ENCODE measurements at places on chromosomes 4 and X.

DNA sequence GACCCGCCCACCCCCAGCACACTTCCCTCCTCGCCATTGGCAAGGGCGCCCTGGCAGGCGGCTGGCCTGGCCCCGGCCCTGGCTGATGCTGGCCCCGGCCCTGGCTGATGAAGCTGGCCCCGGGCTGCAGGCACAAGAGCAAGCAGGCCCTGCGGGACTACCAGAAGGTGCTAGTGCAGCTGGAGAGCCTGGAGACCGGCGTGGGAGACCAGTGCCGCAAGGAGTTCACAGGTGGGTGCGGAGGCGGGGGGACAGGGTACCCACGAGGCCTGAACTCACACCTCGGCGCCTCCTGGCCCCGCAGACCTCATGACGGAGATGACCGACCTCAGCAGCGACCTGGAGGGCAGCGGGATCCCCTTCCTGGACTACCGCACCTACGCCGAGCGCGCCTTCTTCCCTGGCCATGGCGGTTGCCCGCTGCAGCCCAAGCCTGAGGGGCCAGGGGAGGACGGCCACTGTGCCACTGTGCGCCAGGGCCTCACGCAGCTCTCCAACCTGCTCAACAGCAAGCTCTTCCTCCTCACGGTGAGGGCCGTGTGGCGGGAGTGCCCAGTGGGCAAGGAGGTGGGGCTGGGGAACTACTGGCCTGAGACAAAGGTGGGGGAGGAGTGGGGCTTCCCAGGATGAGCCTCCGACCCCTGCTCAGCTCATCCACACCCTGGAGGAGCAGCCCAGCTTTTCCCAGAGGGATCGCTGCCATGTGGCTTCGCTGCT is 6.1 kb upstream of the SRPK3 start:
- no peak for DNase-seq

DNA sequence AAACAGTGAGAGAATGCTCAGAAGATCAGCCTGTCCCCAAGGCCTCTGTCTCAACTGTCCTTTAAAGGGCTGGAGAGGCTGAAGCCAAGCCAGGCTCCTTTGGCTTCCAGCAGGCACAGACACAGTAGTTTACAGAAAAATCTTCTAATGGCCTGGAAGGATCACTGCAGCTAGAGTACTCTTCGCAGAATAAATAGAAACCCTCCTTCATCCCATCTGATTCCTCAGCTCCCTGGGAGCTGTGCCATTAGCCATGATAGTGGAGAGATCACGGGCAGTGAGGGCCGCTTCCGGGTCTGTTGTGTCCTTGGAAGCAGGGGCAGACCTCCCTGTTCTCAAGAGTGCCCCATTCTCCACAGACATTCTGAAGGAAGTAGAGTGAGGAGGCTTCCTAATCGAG is 63.1 kb downstream of the CCNI start:
- no peak for DNase-seq

DNA sequence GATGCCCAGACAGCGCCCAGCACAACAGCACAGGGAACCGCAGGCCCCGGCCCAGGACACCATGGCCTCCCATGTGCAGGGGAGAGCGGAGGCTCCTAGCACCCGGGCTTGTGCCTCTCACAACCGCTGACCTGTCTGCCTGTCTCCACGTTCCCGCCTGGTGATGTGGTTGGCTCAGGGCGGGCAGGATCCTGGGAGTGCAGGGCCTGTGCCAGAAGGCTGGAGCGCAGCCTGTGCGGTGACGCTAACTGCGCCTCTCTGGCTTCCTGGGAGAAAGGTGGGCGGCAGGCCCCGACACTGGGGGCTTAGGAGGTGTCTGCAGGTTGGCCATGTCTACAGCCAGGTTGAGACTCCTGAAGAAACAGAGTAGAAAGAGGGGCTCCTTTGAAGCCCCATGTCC is 48.7 kb downstream of the CPZ start:
- no peak for DNase-seq

DNA sequence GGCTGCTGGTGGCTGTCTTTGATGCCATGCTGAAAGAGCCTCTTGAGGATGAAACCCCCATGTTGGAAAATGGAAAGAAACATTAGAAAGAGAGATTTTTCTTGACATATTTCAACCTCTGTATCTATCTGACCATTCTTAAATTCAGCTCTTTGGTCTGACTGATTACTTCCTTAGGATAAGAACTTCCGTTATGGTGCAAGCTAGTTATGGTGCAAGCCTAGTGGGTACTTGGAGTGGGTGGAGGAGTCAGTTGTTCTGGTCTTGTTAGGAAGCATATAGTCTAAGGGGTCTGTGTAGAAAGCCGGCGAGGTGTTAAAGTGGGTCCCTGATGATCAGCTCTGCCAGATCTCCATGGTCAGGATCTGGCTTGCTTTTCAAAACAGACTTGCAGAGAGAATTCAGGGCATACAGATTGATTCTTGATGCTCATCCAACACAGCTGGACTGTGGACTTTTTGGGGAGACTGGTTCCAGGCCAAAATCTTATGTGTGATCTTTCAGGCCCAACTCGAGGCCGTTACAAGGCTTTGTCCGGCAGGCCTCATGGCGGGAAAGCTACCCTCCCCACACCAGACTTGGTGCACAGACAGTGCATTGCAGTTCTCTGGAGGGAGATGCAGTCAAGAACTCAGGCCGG is 82.8 kb upstream of the BOD1L1 start:
- no peak for DNase-seq

DNA sequence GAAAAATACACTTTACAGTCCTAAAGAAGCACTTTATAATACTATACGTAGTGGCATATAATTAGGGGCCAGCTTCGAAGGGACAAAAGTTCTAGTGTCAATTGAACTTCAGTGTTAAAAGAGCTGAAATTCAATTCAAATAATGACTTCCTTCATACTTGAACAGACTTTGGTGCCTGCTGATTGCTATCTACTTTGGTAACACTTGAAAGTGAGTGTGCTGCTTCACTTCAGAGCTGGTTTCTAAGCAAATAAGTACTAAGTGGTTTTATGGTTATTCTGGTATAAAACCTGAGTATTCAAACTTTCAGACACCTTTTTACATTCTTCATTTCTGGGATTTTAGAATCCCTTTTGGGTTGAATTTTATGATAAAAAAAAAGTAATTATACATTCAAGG is 107.0 kb downstream of the SLC4A4 start:
- no peak for DNase-seq

DNA sequence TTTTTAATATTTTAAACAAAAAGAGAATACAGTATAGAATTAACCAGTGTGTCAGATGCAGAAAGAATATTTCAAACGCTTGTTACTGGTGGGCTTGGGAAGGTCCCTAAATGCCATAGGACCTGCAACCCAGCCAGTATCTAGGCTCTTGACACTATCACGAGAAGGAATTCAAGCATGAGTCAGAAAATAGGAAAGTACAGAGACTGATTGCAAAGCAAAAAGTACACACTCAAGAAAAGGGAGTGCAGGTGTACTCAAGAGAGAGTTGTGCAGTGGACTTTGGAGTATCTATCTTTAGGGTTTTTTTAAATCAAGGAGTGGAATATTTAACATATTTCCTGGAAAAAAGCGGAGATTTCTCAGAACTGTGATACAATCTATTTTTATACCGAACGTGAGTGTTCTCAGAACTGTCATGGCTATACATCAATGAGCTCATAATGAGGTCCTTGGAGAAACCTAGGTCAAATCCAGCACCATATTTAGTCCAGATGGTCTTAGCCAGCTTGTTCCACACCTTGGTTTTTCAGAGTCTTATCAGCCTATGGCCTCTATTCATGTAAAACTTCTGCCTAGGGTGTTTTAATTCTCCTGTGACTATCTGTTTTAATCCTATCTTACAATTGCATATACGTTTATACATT is 291.8 kb upstream of the FAT4 start:
- DNase-seq: no peak

- no peak for DNase-seq
These were observed 29.0 kb downstream of the NOP14 start for GRCh38 chr4:2934077-2934812.

DNA sequence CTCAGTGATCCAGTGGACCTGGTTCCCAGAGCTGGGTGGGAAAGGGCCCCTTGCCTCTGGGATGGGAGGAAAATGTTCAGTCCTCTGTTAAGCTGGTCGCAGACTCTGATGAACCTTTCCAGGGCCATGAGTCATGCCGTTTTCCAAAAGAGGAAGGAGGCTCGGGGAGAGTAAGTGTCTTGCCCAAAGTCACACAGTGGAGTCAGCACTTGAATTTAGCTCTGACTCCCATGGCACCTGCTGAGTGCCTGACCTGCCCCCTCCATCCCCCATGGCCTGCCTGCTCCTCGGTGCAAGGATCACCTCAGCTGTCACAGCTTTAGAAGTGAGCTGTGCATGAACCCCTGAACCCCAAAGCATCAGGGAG is 14.0 kb upstream of the KIAA0232 start:
- no peak for DNase-seq

- no peak for DNase-seq
These were observed 188.0 kb upstream of the PACRGL start for GRCh38 chr4:20512033-20512792.

- no peak for DNase-seq
These were observed 217.8 kb upstream of the HCCS start for GRCh38 chrX:10893366-10893765.

Measured in stimulated activated CD4-positive, alpha-beta T cell treated with anti-CD3 and anti-CD28 coated beads, Interleukin-15, amount 100 ng/mL, for 1 hour (primary cell).